Natural killer cell treated with Interleukin-12 subunit alpha and Interleukin-12 subunit beta and Interleukin-15 and Interleukin-18, amount 100 ng/mL, for 72 hours (primary cell): ENCODE measurements at places on chromosomes 1 and 21. TPM values are rescaled to one million over a fixed set of nuclear protein-coding genes. Genes with fewer than 3 reads are reported as not detected.

DNA sequence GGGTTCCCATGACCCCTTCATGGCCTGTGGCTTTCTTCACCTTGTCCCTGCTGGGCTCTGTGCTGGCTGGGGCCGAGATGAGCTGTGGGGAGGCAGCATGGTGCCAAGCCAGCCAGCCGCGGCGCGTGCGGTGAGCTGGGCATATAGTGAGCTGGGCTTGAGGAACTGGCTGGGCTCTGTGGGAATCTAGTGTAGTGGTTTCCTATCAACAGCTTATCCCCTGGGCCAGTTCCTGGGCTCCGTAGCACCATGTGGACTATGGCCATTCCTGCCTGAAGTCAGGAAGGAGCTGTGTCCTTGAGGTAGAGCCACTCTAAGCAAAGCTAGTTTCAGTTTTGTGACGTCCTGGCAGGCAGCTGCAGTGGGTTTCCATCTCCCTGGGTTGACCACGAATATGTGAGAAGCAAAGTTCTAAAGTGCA lies 1.8 kb downstream of the NCMAP start:
- H3K27ac ChIP-seq, result no peak overlapping the region
- no peak for DNase-seq
- H3K4me1 ChIP-seq, result no peaks in the 10 kb centered on the region
- H3K36me3 ChIP-seq, result no peaks in the 10 kb centered on the region

The HPCAL4 gene
- 0.50 TPM for total RNA-seq

- H3K27ac ChIP-seq, result no peak overlapping the region
- no peaks in the 10 kb centered on the region for H3K36me3 ChIP-seq
- no peaks in the 10 kb centered on the region for H3K4me1 ChIP-seq
- H3K27me3 ChIP-seq, result no peaks in the 10 kb centered on the region
- no peak overlapping the region for H3K4me3 ChIP-seq
These were observed 50.1 kb upstream of the COL6A1 start for GRCh38 chr21:45931397-45931969.

- H3K27ac ChIP-seq, result no peak overlapping the region
- peaks cover 23% of the 10 kb centered on the region for H3K36me3 ChIP-seq
- H3K4me1 ChIP-seq, result peaks cover 16% of the 10 kb centered on the region
- H3K27me3 ChIP-seq, result no peaks in the 10 kb centered on the region
- no peak overlapping the region for H3K4me3 ChIP-seq
These were observed 24.5 kb downstream of the KIAA0319L start for GRCh38 chr1:35532497-35533223.

DNA sequence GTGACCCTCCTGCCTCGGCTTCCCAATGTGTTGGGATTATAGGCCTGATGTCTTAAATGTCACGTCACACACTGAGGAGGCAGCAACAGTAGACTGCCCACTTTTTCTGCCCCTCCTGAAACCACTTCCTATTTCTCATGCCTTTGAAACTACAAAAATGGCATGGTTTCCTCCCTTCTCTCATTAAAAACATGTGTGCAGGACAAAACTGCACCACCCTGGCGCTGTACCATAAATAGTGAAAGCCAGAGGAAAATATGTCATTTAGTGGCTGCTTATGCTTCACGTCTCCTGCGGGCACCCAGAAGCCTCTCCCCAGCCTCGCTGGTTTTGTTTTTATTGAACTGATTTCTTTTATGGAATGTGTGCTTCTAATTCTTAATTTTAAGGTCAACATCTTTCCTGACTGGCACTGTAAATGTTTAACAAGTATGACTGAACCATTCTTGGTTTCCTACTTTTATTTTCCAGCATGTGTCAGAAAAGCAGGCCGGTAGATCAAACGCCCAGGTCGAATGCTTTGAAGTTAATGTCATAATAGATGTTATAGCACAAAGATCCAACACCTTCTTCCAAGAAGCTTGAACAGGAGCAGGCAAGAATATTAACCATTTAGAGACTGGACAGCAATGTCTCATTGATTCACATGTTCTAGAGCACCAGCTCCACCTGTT lies 59.6 kb upstream of the C1orf87 start:
- H3K4me1 ChIP-seq, result peaks cover 7% of the 10 kb centered on the region
- no peaks in the 10 kb centered on the region for H3K27me3 ChIP-seq
- H3K36me3 ChIP-seq, result no peaks in the 10 kb centered on the region
- DNase-seq, result no peak

- H3K4me1 ChIP-seq, result peaks cover 20% of the 10 kb centered on the region
- H3K27ac ChIP-seq, result peak overlapping the region; percentile 17
- peaks cover 39% of the 10 kb centered on the region for H3K27me3 ChIP-seq
- peak overlapping the region; percentile 63 for H3K4me3 ChIP-seq
- no peaks in the 10 kb centered on the region for H3K36me3 ChIP-seq
These were observed 102.4 kb downstream of the DMRTB1 start for GRCh38 chr1:53561503-53562105.

- H3K4me3 ChIP-seq, result no peak overlapping the region
- no peak for DNase-seq
- H3K27me3 ChIP-seq, result no peaks in the 10 kb centered on the region
- no peaks in the 10 kb centered on the region for H3K36me3 ChIP-seq
- peaks cover 5% of the 10 kb centered on the region for H3K4me1 ChIP-seq
These were observed 44.3 kb upstream of the CAPZB start for GRCh38 chr1:19529664-19530063.
